Hematopoietic multipotent progenitor cell treated with erythropoietin and hydrocortisone succinate and interleukin-3 and kit ligand, for 17 days (in vitro differentiated cells): ENCODE measurements at places on chromosomes 12 and 14.

GRCh38 chr12:71625476-71625875 lies 38.2 kb downstream of the ZFC3H1 start:
- DNase-seq: no peak

DNA sequence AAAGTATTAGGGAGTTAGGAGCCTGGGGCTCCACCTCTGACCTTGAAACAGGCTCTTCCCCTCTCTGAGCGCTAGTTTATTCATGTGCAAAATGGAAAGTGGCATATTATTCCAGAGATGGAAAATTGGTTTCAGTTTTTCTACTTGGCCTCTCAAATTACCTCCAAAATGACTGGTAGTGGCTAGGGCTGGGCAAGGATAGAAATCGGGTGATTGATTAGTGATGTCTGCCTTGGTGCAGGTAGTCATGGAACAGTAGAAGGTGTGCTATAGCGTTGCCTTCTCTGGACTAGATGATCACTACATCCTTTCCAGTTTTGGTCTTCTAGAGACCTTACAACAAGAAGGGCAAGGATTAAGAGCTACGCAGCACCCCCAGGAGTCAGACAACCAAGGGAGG lies 8.6 kb upstream of the MSI1 start:
- DNase-seq: no peak

DNA sequence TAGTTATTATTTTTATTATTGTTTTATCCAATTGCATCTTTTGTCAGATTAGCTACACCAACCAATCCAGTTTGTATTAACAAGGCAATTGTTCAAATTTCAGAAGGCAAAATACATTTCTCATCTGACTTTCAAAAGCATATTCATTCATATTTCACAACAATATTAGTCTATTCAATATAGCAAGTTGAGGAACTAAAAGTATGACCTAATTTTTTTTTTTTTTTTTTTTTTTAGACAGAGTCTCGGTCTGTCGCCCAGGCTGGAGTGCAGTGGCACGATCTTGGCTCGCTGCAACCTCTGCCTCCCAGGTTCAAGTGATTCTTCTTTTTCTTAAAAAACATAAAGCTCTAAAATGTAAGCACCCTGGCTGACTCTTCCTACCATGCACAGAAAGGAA lies 17.3 kb downstream of the COX14 start:
- DNase-seq: no peak

DNA sequence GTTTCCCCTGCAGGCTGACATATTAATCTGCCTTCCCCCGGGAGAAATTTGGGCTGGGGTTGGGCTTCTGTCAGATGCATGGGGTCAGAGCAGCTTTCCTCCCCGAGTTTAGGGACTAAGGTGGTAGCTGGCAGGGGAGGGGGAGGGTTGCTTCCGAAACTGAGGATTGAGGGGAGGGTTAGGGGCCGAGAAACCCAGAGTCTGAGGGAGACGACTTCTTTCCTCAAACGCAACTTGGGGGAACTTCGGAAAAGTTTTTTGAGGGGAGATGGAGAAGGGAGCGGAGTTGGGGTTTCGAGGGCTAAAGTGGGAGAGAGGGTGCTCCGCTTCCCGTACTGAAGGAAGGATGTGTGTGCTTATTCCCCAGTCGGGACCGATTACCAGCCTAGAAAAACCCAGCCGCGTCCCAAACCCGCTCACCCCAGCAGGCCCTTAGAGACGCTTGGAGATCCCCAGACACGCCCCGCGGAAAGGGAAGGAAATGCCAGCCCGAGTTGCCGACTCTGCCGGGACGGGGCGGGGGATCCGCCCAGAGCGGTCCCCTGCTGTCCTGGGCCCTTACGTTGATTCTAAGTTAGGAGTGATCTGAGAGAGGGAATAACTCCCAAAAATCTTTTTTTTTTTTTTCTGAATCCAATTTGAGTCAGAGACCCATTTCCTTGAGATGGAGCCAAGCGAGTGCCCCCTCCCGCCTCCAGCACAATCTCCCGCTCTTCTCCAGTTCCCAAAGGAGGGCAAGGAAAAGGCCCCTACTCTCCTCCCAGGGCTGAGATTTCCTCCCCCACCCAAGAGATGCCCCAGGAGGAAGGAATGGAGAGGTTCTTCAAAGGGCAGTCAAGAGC lies 61.9 kb downstream of the SMUG1 start:
- no peak for DNase-seq

DNA sequence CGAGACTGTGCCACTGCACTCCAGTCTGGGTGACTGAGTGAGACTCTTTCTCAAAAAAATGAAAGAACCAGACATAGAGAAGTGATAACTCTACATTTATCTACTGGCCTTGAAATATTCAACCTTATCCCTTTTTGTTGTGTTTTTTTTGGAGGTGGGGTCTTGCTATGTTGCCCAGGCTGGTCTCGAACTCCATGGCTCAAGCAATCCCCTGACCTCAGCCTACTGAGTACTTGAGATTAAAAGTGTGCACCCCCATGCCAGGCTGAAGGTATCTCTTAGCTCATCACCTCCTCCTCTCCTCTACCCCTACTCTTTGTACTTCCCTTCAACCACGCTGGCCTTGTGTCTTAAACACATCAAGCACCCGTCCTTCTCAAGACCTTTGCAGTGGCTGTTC lies 3.8 kb downstream of the DRAM1 start:
- DNase-seq: no peak

- no peak for DNase-seq
Observed at GRCh38 chr12:30905463-30906009, 21.0 kb upstream of the TSPAN11 start.

DNA sequence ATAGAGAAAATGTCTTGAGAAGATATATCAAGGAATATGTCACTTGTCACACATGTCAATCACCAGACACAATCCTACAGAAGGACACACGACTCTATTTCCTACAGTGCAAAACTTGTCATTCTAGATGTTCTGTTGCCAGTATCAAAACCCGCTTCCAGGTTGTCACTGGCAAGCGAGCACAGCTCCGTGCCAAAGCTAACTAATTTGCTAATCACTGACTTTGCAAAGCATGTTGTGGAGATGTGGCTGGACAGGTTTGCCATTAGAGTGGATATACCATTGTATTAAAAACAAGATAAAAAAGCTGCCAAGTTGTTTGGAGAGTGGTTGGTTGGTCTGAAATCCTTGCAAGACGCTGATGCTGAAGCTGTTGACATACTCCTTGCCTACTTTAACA lies 7.9 kb upstream of the SGPP1 start:
- DNase-seq: no peak
